Stimulated activated effector memory CD8-positive, alpha-beta T cell treated with anti-CD3 and anti-CD28 coated beads, Interleukin-12 subunit alpha, Interleukin-12 subunit beta, amount 100 ng/mL, for 72 hours (primary cell): ENCODE measurements at places on chromosomes 6 and 20.

DNA sequence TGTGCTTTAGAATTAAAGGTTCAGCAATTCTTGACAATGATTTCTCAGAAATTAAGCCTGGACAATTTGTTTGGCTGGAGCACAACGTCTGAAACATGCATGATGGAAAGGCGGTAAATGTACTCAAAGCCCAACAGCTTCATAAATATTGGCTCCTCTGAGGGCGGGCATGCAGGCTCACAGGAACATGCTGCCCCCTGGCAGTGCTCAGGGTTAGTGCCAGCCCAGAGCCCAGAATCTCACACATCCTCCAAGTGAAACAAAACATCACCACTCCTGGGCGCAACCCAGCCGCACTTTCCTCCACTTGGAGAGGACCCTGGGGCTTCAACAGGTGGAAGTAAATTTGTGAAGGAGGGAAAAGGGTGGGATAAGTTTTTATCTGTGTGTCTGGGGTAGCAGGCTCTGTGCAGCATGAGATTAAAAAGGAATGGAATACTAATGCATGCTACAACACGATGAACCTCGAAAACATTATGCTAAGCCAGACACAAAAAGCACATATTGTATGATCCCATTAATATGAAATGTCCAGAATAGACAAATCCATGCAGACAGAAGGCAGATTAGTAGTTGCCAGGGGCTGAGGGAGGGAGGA, 54.1 kb upstream of the PTPRT start:
- DNase-seq = no peak

GRCh38 chr6:6840831-6841291, 252.3 kb downstream of the LY86 start:
- no peak for DNase-seq

DNA sequence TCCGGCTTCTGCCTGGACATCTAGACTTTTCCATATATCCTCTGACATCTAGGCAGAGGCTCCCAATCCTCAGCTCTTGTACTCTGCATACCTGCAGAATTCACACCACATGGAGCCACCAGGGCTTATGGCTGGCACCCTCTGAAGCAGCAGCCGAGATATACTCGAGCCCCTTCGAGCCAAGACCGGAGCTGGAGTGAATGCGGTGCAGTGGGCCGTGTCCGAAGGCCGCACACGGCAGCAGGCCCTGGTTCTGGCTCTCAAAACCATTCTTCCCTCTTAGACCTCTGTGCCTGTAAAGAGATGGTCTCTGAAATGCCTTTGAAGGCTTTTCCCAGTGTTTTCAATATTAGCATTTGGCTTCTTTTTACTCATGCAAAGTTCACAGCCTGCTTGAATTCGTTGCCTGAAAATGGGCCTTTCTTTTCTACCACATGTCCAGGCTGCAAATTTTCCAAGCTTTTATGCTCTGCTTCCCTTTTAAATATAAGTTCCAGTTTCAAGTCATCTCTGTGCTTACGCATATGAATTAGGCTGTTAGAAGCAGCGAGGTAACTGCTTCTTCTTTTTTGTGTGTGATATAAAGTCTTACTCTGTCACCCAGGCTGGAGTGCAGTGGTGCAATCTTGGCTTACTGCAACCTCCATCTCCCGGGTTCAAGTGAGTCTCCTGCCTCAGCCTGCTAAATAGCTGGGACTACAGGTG, 3.8 kb upstream of the SIRPB1 start:
- DNase-seq = no peak

DNA sequence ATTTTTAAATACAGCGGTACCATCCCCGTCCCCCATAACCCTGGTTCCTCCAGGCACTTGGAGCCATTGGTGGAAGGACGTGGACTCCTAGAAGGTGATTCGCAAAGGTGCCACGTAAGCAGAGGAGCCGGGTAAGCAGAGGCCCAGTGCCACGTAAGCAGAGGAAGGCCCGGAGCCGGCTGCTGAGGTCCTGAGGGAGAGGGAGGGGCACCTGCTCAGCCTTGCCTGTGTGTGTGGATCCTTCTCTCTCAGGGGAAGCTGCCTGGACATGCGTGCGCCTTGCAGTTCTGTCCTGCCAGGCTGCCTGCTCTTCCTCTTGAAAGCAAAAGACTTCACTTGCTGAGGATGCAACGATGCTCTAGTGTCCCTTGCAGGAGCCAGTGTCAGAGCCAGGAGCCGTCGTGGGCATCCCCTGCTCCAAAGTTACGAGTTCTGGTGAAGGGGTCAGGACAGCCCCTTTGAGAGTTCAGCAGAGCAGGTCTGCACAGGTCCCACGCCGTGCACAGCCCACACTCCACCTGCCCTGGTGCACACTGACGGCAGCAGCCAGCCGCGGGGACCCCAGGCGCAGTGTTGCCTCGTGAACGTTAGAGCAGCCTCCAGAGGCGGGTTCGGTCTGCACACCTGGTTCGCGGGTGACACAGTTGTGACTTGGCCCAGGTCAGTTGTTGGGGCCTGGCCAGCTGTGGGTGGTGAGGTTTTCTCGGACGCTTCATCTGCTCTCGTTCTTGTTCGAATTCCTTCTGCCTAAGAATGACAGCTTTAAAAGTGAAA, 1.9 kb upstream of the NKAIN4 start:
- no peak for DNase-seq

- DNase-seq = no peak
Measured at GRCh38 chr6:121436274-121436857, 920 bp downstream of the GJA1 start.

- no peak for DNase-seq
Measured at GRCh38 chr20:16918366-16918765, 170.2 kb downstream of the OTOR start.

- no peak for DNase-seq
Measured at GRCh38 chr20:53738945-53739798, 145.5 kb upstream of the ZNF217 start.
